ENCODE measurements at places on chromosomes 16 and 17.

DNA sequence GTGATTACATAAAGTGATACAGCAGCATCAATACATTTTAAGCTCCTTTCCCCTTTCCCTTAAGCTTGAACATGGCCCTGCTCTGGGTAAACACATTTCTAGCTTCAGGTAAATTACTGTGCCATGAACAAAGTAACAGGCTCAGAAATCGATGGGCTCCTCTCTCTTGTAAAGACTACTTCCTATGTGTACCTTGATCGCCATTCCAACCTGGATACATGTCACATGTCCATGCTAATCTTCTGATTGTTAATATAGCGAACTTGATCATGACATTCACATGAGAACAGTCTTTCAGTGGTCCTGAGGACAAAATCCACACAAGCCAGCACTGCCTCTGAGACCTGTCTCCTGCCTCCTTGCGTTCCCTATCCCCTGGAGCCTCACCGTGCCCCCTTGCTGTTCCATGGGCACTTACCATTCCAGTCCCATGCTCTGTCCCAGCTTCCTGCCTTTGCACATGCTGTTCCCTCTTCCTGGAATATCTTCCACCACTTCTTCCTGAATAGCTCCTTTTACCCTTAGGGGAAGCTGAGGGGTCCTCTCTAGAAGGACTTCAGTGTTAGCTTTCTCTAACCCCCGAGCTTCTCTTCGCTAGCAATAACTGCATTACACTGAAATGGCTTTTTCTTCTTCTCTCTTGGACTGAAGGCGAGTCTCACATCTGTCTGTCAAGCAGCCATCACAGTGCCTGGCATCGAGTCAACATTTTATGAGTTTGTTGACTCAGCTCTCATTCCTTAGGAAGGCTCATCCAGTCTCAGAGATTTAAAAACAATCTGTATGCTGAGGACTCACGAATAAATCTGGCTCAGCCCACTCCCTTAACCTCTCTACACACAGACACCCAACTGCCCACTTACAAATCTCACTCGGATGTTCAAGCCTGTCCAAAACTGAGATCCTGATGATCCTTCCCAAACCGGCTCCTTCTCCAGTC lies 93.3 kb downstream of the ASIC2 start:
- peak; percentile 46 for DNase-seq

DNA sequence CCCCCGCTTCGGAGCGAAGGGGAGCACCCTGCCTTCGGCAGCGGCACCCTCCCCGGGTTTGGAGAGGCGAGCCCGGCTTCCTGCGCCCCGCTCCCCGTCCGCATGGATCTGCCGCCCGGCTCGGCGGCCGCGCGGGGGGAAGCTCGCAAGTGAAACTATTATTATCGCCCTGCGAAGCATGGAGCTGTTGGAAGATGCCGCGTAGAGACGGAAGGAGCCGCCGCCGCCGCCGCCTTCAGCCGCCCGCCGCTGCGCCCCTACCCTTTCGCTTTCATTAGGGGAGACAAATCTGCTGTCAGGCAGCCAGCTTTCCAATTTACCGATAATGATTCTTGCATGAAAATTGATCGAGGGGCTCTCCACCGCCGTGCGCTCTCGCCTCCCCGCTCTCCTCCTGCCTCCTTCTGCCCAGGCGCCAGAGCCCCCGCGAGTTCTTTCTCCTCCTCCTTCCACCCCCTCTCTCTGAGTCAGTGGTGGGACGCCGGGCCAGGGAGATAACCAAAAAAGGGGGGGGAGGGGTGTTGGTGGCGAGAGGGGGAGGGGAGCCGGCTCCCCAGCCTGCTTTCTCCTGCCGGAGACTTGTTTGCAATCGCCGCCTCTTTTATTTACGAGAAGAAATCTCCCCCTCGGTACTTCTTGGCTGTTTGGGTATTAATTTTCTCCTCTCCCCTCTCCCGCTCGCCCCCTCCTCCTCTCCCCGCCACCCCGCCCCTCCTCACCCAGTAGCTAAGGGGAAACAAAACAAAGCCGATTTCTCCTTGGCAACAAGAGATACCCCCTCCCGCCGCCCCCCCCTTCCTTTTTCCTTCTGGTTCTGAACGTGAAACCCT lies 58.0 kb upstream of the GSE1 start:
- DNase-seq, result peak; percentile 63

- no peak for DNase-seq
Observed at GRCh38 chr16:49085686-49086085, 196.0 kb downstream of the CBLN1 start.

DNA sequence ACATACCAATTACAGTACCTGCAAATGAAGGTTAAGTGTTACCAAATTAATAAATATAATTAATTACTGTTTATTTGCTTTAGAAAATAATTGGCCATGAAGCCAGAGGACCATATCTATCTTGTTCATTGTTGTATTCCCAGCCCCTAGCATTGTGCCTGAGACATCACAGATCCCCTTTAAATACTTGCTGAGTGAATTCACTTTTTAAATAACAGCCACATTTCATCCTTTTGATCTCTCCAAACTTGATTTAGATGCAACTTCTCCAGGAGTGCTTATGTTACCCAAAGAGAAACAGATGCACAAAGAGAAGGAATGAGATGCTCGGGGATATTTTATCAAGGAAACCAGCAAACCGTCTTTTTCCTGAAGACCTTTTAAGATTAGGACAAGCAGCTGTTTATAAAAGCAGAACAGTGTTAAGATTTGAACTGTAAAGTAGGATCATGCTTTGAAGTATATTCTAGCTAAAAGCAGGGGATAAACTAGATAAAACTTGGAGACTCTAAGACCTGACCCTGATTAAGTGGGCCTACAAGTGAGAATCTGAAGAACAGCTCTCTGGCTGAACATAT lies 66.3 kb downstream of the CHD9 start:
- no peak for DNase-seq

- DNase-seq, result no peak
Observed at GRCh38 chr16:81492965-81493754, 48.6 kb downstream of the CMIP start.

DNA sequence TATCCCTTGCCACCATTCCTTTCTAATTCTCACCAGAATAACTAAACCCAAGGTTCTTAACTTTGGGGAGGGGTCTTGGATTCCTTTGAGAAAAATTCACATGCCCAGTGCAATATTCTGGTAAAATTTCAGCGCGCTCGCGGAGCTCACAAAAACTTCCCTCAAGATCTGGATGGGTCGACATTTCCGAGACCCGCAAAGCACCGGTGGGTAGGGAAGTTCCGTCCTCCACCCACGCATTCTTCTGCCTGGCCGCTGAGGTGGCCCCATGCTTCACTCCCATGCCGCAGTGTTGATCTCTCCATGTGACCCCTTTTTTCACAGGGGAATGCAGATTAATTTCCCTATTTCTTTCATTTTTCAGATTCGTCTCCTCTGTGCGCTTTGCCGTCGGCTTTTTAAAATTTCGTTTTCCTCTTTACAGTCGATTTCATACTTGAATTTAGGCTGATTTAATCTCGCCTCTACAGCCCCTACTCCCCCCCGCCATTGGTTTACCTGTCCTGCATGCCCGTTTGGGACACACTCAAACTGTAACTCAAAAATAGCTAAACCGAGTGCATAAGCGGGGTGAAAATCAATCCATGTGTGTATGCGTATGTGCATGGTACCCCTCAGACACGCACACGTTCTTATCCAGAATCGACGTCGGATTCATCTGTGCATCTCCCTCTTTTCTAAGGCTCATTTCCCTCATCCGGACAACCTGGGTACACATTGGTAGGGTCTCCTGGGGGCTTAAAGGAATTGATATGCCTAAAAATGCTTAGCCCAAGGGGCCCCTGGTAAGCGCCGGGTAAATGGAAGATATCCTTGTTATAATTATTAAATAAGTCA lies 1.4 kb upstream of the SP6 start:
- DNase-seq, result no peak

DNA sequence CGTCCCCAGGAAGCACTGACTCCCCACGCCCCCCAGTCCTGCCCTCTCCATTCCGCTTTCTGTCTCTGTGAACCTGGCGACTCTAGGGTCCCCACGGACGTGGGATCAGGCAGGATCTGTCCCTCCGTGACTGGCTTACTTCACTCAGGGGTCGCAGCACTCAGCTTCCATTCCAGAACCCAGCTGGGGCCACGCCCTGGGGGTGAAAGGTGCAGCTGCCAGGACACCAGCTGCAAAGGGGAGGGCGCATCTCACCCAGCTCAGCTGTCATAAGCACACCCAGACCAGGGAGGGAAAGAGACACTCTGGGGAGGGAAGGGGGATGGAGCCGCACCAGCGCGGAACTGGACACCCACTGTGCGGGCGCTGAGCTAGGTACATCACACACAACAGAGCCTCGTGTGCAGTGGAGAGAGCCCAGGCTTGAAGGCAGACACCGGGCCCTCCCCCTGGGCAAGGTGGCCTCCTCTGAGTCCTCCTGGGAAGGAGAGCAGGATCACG lies 18.5 kb upstream of the HEXD start:
- DNase-seq, result no peak

DNA sequence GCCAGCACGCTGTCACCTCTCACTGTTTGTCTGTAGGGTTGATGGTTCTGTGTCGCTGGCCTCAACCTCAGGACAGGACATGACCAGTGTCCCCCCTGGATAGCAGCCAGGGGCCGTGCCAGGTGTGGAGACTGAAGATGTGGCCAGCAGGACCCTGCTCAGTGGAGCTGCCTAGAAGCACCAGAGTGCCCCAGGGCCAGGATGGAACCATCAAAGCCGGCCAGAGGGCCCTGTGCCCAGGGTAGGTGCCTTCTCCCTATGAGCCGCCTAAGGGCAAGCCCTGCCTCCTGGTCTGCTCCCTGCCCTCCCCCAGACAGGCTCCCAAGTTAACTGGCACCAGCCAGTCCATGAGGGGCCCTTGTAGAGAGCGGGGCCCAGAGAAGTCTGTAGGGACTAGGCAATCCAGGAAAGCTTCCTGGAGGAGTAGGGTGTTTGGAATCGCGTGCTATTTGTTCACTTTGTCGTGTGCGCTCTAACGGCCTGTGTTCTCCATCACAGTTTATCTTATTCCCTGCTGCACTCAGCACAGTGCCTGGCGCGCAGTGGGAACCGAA lies 546 bp upstream of the NDUFB10 start:
- DNase-seq, result no peak

GRCh38 chr17:82775001-82775823 lies 23.3 kb downstream of the TBCD start:
- no peak for DNase-seq

DNA sequence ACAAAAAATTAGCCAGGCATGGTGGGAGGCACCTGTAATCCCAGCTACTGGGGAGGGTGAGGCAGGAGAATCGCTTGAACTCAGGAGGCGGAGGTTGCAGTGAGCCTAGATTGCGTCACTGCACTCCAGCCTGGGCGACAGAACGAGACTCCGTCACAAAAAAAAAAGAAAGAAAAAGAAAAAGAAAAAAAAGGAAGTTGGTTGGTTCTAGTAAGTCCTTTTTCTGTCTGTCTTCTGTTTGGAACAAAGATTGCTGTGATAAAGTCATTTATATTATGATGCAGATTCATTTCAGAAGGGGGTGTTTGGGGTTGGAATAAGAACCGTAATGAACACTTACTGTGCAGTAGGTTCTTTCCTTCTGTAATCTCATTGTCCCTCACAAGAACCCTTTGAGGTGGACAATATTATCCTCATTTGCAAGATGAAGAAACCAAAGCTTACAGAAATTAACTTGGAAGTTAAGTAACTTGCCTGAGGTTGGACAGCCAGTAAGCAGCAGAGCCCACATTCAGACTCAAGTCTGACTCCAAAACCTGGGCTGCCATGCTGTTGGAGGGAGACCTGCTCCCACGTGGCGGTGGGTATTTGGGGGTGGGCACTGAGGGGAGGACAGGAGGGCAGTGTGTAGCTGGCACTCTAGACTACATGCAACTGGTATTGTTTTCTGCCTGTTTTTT lies 10.3 kb downstream of the MINK1 start:
- no peak for DNase-seq

- no peak for DNase-seq
Observed at GRCh38 chr16:19488213-19488640, 33.7 kb downstream of the GDE1 start.

- no peak for DNase-seq
Observed at GRCh38 chr17:73560661-73561060, 83.6 kb downstream of the SDK2 start.

GRCh38 chr16:12646490-12647274 lies 157.0 kb downstream of the CPPED1 start:
- no peak for DNase-seq

- DNase-seq, result no peak
Observed at GRCh38 chr17:39222866-39223834, 2.6 kb downstream of the STAC2 start.

DNA sequence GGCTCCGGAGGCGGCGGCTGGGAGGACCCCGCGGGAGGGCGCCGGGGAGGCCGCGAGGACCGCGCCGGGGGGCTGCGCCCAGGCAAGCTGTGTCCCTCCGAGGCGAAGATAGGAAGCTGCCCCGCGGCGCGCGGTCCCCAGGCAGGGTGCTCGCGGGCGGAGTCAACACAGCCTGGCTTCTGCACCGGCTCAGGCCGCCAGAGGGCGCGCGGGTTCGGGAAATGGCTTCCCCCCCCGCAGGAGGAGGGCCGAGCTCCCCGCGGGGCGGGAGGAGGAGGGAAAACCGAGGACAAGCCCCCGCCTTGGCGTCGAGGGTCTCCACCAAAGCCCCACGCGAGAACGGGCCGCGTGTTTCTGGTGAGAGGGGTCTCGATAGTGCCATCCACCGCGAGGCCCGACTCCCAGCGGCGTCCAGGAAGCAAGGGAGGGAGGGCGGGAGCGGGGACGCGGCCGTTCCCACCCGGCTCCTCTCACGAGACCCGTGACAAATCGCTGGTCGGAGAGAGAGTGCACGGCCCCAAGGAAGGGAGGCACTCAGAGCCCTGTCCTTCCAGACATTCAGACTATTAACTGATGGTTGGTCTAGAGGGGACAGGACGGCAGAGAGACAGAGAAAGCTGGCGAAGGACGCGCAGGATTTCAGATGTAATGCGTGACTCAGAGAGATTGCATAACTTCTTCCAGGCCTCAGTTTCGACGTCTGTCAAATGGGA lies 64.4 kb upstream of the DNAJA2 start:
- DNase-seq, result peak; percentile 59

DNA sequence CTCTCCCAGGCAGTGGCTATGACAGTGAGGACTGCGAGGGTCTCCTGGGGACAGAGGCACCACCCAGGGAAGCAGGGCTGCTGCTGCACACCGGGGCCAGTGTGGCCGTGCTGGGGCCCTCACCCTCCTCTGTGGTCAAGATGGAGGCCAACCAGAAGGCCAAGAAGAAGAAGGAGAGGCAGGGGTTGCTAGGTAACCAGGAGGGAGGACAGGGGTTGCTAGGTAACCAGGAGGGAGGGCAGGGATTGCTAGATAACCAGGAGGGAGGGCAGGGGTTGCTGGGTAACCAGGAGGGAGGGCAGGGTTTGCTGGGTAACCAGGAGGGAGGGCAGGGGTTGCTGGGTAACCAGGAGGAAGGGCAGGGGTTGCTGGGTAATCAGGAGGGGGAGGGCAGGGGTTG lies 55.2 kb downstream of the ACTG1 start:
- DNase-seq, result no peak

DNA sequence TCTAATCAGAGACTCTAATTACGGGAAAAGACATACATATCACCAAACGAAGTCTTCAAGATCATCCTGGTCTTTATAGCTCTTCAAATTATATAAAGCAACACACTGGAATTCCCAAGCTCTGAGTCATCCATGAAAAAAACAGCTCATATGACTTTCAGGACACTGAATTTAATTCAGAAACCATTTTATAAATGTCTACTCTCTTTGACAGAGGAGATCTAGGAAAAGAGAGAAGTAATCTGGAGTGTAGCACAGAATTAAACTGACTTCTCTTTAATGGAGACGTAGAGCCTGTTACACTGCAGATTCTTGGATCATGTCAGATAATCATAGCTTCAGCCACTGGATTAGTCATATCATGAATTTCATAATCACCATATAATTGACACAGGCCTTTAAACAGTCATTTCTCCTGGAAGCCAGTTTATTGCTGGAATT lies 86.8 kb upstream of the WSB1 start:
- DNase-seq, result peak; percentile 69

Data from stromal cell of bone marrow (primary cell).